Naive thymus-derived CD8-positive, alpha-beta T cell (primary cell): ENCODE measurements at places on chromosomes 5 and 9.

- no peak for DNase-seq
These were observed 407.2 kb downstream of the EFNA5 start for GRCh38 chr5:107263387-107264018.

- no peak for DNase-seq
These were observed 82.2 kb upstream of the BRINP1 start for GRCh38 chr9:119451426-119451825.

DNA sequence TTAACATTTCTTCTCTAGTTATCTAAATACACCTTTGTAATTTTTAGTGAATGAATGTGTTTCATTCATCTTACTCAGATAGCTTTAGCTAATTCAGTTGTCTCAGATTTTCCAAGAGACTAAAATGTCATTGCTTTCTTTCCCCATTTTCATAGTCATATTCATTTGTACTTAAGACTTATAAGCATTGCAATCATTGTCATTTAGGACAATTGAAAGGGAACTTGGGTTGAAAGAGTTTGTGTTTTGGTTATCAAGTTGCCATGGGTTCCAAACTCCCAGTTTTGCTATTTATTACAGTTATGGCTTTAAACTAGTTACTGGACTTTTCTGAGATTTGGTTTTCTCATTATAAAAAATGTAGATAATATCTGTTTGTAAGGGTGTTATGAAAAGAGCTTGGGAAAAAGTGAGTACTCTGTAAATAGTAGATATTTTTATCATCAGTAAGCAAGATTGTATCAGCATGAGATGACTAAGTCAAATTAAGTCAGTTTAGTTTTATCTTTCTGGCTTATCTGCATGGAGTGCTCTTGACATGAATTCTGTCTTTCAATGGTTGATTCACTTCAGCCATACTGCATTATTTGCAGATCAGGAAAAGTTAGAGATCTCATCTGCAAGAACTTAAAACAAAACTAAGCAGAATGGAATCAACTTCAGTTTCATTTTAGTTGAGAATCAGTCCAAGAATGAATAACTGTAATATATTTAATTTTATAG, 107.5 kb downstream of the PBX3 start:
- no peak for DNase-seq

GRCh38 chr5:149641600-149641999, 60.3 kb downstream of the ARHGEF37 start:
- DNase-seq, result no peak

- no peak for DNase-seq
These were observed 31.7 kb upstream of the MEIKIN start for GRCh38 chr5:131977212-131977604.

- no peak for DNase-seq
These were observed 1.7 kb downstream of the PHF2 start for GRCh38 chr9:93577975-93578682.

- DNase-seq, result no peak
These were observed 15.2 kb upstream of the RHOBTB3 start for GRCh38 chr5:95715799-95716461.

DNA sequence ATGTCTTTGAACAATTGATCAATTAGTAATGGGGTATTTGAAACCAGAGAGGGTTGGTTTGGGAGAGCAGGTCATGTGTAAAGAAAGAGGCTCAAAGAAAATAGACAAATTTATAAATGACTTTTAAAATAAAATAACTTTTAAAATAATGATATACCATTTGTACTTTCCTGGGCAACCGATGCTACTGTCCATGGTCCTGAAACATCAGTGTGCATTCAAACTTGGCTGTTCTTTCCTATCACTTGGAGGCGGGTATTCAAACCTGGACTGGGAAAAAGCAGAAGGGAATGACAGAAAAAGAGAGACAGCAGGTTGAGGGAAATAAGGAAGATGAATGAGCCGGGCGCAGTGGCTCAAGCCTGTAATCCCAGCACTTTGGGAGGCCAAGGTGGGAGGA, 1446.4 kb upstream of the WWC1 start:
- DNase-seq, result no peak

- DNase-seq, result no peak
These were observed 498.8 kb upstream of the CDH18 start for GRCh38 chr5:20486826-20487225.

DNA sequence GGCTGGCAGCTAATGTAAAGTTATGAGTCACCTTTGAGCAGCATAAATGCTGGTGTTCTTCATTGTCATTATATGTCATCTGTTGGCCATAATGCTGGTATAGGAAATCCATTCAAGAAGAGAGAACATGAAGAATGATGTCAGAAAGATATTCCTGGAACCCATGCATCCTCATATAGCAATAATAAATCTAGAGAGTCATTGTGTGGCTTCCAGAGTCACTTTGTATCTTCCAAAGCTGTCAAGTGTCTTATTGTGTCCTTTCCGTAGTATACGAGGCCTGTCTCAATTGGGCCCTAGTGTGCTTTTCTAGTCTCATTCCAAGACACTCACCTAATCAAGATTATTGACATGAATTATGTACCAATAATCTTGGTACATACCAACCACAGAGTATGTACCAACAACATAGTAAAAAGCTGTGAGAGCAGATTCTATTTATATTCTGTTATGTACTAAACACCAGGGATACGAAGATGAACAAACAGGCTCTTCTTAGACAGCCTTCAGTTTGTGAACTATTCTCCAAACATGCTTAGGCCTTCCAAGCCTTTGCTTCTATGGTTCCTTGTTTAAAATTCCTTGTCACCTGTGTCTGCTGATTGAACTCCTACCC, 110.1 kb downstream of the ERCC6L2 start:
- no peak for DNase-seq

GRCh38 chr5:67390935-67391334, 194.3 kb upstream of the CD180 start:
- DNase-seq, result no peak

DNA sequence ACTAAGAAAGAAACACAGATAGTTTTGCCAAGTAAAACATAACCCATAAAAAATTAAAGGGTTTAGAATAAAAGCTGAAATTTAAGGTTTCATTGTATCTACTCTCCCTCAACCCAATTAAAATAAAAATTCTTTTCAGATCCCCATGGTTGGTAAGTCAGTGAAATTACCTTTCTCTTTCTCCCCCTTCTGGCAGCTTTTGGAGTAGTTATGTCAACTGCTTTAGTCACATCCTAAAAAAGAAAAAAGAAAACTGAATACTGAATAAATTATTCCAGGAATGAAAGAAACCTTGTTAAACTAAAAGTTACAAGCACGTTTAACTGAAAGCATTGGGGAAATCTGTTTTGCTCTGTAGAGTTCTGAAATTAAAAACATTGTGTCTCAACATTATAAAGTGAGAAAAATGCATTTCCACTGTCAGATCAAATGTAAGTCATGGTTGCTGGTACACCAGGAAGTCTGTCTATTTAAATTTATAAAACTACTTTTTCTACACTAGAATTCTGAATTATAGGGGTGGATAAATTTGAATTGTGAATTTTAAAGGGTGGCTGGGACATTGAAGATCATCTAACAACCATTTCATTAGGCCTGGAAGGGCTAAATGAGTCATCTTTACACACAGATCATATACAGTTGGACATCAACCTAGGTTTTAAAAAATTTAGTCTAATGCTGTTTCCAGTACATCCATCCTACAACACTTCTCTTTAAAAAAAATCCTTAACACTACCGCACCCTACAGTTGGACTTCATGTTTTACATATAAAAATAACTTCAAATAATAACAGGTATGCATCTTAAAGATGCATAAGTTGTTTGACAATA, 24.7 kb downstream of the PSIP1 start:
- no peak for DNase-seq

DNA sequence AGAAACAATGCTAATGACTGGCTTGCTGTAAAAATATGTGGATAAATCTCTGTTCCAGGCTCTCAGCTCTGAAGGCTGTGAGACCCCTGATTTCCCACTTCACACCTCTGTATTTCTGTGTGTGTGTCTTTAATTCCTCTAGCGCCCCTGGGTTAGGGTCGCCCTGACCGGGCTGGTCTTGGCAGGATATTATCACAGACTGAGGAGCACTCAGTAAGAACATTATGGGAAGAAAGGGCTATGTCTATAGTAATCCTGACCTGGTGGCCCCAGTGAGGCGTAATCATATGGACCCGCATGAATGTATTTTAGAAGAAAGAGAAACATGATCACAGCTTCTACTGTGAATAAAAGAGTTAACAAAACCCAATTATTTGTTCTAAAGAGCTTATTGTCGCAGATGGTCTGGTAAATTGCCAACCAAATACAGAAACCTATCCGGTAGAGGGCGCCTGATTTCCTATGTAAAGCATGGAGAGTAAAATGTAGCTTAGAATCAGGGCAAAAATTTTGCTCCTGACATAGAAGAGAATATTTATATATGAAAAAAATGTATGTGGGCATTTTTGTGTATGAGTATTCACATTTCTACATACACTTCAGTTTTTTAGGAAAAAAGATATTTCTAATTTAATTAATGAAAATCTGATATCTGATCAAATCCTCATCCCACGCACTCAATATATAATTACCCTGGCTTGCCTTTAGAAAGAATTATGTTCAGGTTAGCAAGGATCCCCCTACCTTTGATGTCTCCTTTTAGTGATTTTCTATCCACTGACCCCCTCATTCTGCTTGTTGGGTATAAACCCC, 5.8 kb upstream of the IFNA1 start:
- DNase-seq, result no peak

DNA sequence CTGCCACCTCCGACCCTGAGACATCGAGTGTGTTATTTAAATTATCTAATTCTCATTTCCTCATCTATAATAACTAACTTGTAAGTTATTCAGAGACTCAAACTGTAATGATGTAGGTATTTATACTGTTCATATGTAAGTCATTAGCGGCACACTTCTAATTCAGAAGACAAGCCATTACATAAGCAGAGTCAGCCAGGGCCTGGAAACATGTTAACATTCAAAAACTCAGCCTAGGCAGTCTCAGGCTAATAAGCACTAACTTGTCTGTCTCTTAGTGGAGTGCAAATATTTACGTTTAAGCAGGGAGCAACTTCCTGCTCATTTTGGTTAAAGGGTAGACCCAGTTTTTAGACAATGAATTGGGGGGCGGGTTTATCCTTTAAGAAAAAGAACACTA, 598.4 kb downstream of the ACTL7B start:
- DNase-seq, result no peak

DNA sequence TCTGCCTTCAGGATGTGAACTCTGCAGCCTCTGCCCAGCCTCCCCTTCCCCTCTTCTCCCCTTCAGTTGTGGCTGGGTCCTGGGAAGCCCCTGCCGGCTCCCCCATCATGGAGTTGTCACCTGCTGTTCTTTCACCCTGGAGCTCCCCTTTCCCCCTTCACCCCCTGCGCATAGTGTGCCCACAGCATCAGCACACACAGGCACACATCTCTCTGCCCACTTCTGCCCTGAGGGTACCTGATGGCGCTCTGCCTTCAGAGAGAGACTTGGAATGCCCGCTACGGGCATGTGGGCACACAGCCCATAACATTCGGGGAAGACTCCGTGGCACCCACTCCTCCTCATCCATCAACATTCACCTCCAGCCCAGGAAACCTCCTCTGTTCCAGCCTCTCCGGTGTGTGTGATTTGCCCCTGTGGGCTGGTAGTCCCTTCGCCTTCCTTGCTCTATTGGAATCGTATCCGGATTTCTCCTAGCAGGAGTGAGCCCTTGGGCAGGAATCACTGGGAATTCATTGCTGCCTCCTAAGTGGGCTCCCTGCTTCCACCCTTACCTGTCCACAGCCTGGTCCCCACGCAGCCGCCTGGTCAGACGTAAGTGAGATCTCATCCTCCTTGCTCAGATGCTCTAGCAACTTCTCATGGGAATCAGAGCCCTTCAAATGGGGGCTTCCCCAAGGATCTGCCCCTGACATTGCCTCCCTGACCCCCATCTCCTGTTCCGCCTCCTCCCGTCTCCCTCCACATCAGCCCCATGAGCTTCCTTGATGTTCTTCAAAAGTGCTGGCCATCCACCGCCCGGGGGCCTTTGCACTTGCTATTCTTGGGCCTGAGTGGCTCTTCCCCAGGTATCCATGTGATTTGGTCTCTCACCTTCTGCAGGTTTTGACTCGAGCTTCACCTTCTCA, 61.5 kb upstream of the CTSL start:
- DNase-seq, result no peak

DNA sequence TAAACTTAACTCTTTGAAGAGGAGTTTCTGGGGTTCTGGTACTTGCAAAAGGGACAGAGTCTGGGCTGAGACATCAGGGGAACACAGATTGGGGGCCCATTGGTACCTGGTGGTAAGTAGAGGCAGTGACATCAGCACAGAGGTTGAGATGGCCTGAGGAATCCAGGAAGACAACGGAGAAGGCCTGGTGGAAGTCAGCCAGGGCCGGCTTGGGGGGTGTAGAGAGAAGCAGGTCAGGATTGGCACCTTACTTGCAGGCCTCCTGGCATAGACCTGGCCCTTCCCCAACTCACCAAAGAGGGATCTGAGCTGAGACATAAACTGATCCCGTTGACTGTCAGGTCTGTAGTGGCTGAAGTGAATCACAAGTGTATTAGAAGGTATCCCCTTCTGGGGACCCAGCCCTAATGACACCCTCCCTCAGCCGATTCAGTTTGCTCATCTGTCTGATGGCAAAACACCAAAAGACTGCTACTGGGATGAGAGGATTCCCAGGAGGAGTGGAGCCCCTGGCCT, 5.5 kb downstream of the NOL6 start:
- no peak for DNase-seq

GRCh38 chr9:111831371-111832108, 36.8 kb upstream of the SHOC1 start:
- no peak for DNase-seq

DNA sequence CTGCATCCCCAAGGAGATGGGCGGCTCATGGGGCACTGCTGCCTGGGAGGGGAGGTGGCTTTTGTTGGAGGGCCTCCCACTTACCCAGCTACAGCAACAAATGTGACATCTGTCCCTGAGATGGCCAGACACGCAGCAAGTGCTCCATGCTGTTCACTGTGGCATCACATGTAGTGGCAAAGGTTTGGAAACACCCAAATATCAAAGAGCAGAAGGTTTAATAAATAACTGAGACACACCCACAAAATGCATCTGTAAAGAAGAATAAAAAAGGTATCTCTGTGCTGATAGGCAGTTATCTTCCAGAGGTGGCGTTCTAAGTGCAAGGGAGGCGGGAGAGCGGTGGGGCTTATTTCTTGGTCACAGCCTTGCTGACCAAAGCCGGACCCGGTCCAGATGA, 23.3 kb upstream of the CLPTM1L start:
- no peak for DNase-seq

DNA sequence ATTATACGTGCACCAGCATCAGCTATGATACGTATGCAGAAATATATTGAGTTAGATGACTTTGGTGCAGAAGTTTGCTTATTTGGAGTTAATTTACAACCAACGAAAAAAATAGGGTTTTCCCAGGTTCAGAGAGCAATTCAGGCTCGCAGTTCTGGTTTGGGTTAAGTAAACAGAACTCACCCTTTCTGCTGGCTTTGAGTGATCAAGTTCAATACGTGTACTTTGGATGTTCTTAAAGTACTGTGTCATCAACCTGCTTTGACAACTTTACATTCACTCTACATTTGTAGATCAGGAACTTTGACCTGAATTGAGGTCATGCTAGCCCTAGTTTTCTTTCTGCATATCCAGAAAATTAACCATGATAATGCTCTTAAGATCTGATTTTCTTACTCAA, 40.7 kb downstream of the ACOT12 start:
- no peak for DNase-seq

GRCh38 chr9:137771580-137771979, 106.0 kb upstream of the CACNA1B start:
- no peak for DNase-seq
